Activated CD4-positive, alpha-beta T cell treated with anti-CD3 and anti-CD28 coated beads, Interleukin-2, amount 10 ng/mL, durations not matched to agents 7 days and 5 days (primary cell): ENCODE measurements at places on chromosomes 4 and X. TPM values are rescaled to one million over a fixed set of nuclear protein-coding genes. Genes with fewer than 3 reads are reported as not detected.

The MFSD8 gene
- 18.7 TPM for total RNA-seq

The WDFY3 gene
- 0.62 TPM for total RNA-seq

The HPGDS gene
- total RNA-seq: 0.15 TPM

The TRIM75 gene
- not detected for total RNA-seq

The ADGRG2 gene
- not detected for total RNA-seq

The ADGRL3 gene
- not detected for total RNA-seq

- no peak for DNase-seq
Observed at GRCh38 chr4:128793859-128794672, 15.4 kb upstream of the JADE1 start.

- no peak for DNase-seq
Observed at GRCh38 chr4:163878336-163879121, 384.0 kb downstream of the TMA16 start.

DNA sequence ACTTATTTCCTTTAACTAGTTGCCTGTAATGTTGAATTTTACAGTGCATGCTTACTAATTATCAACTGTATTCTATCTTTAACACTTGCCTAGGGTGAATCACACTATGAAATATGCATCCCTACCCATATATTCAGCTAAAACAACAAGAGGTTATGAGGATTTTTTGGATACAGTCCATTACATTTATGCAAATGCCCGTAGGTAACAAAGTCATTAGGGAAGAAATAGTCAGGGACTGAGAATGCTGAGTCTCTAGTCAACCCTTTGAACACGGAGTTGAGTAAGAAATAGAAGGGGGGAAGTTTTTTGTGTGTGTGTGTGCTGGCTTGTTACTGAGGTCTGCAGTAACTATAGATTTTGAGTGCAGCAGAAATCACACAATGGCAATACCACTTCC, 26.1 kb upstream of the CBLL2 start:
- DNase-seq: no peak

- no peak for DNase-seq
Observed at GRCh38 chr4:112176596-112176995, 31.3 kb downstream of the FAM241A start.

GRCh38 chr4:54959651-54960116, 165.7 kb downstream of the KDR start:
- DNase-seq: no peak

- no peak for DNase-seq
Observed at GRCh38 chr4:119750771-119751170, 122.2 kb upstream of the PDE5A start.

DNA sequence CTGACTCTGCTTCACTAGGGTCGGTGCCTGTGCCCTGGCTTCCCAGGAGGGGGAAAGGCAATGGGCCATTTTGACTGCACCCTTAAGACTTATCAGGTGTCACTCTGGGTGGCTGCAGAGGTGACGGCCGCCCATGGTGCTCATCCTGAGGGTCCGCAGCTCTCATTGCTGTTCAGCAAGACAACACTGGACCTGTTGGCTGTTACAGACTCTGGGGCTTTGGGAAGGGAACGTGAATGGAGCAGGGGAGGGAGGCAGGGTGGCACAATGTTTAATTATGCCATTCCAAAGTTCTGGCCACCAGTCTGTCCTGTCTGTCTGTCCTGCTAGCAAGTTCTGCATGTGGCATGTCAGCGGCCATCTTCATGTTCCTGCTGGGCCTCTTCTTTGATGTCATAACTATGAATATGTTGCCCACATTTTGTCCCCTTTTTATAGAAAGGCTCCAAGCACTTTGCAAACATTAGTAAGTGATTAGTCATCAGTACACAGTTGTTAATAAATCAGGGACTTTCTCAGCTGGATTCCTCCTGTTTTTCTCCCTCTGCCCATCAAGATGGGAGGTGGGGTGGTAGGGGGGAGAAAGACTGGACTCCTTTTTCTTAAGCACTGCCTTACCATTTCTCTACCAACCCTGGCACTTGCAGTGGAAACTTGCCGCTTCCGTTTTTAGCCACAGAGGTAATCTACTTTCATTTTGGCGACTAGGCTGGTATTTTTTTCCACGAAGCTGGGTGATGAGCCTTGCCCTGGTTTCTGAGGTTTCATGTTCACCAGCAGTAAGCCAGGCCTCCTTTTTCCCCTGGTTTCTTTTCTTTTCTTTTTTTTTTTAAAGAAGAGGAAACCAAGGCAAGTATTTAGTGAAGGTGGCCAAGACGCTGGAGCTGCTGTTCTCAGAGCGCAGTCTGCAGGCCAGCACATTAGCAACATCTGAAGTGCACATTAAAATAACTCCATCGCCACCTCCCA, 88.6 kb upstream of the TRIM2 start:
- peak; percentile 90 for DNase-seq

- DNase-seq: no peak
Observed at GRCh38 chrX:73069365-73070035, 9.8 kb downstream of the PABPC1L2A start.

GRCh38 chr4:1647432-1647831, 36.7 kb downstream of the FAM53A start:
- no peak for DNase-seq
